ENCODE measurements at places on chromosomes 13 and 19. TPM values are rescaled to one million over a fixed set of nuclear protein-coding genes. Genes with fewer than 3 reads are reported as not detected.

- DNase-seq = no peak
Measured at GRCh38 chr13:99218969-99219368, 18.3 kb downstream of the UBAC2 start.

GRCh38 chr13:84630476-84630875 is 748.2 kb upstream of the SLITRK1 start:
- DNase-seq = no peak

DNA sequence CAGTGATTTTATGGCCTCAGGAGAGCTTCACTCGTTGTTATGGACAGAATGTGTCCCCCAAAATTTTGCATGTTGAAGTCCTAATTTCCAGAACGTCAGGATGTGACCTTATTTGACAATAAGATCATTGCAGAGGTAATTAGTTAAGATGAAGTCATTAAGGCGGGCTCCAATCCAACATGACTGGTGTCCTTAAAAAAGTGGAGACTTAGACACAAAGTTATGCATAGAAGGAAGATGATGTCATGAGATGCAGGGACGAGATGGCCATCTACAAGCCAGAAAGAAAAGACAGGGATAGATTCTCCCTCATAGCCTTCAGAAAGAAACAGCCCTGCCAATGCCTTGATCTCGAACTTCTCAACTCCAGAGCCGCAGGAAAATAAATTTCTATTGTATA is 25.8 kb upstream of the SPATA13 start:
- no peak for DNase-seq

DNA sequence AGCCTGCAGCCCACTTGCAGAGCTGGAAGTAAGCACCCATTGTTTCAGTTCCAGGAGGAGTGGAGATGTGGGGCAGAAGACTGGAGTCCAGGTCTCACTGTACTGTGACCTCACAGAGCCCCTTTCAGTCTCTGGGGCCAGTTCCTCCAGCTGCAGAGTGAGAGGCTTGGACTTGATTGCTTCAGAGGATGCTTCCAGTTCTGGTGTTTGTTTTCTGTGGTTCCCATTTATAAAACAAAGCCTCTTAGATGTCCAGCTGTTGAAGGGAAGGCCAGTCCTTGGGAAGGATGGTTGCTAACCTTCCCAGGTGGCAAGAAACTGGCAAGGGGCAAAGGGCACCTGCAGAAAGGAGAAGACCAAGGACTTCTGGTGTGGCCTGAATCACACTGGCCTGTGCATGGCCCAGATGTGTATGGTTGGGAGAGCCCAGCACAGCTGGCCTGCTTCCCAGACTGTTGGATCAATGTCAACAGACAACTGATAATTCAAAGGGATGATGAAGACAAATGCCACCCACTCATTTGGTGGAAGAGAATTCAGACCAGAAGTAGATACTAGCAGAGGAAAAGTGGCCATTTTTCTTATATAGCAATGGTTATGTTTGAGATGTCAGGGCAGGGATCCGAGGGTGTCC is 218.5 kb downstream of the ZNF536 start:
- no peak for DNase-seq

GRCh38 chr19:23698711-23699520 is 11.9 kb upstream of the ZNF675 start:
- DNase-seq = no peak

- no peak for DNase-seq
Measured at GRCh38 chr19:48365602-48366001, 1.4 kb downstream of the SYNGR4 start.

The IZUMO2 gene
- polyA plus RNA-seq = not detected

- no peak for DNase-seq
Measured at GRCh38 chr19:5112681-5113575, 144.0 kb downstream of the KDM4B start.

GRCh38 chr13:20492641-20493040 is 33.0 kb downstream of the CRYL1 start:
- DNase-seq = no peak

DNA sequence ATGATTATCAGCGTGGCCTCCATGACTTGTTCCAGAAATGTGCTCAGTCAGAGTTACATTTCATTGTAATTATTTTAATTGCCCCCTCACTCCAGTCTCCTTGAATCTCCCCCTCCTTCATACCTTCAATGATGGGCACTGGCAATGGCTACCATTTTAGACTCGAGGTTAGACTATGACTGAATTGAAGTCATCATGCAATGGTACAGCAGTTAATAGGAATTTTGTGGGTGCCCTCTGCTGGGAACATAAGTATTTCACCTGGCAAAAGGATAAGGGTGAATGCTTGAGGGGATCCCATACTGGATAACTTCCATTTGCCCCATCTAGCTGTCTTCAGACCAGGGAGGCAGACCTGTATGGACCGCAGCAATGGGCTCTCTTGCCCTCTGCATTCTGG is 32.2 kb upstream of the USP12 start:
- DNase-seq = no peak

The DOCK6 gene
- polyA plus RNA-seq = 73.3 TPM

The ARL11 gene
- 0.59 TPM for polyA plus RNA-seq

The ZNF358 gene
- 61.4 TPM for polyA plus RNA-seq

DNA sequence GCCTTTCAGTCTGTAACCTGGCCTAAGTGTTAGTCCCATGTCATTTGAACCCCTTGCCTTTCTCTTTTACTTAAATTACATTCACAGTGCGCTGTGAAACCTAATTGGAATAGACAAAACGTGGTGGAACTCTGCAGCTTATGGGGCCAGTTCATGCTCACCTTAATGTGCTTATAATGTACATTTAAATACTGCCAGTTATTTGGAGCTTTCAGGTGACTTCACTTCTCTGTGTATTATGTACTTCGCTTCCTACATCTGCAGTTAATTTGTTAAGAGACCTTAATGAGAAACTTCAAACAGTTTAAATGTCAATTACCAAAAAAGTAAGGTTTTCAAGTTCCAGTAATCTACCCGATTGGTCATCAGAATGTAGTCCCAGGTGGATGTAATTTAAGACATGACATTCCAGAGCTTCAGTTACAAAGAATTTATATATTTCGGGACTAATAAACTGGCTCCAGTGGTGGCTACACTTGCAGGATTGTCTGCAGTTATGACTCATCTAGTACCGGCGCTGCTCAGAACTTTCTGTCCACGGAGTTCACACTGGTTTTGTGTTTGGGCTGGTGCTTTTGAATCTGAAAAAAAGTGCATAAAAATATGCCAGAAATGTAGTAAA is 125.3 kb downstream of the TM9SF2 start:
- no peak for DNase-seq

GRCh38 chr19:2451138-2451537 is 5.6 kb downstream of the LMNB2 start:
- DNase-seq = no peak

DNA sequence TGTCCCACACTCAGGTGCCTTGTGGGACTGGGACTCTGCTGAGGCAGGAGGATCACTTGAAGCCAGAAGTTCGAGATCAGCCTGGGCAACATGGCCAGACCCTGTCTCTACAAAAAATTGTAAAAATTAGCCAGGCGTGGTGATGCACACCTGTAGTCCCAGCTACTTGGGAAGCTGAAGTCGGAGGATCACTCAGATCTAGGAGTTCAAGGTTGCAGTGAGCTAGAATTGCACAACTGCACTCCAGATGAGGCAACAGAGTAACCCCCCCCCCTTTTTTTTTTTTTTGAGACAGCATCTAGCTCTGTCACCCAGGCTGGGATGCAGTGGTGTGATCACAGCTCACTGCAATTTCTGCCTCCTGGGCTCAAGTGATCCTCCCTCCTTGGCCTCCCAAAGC is 11.0 kb upstream of the SYDE1 start:
- no peak for DNase-seq

DNA sequence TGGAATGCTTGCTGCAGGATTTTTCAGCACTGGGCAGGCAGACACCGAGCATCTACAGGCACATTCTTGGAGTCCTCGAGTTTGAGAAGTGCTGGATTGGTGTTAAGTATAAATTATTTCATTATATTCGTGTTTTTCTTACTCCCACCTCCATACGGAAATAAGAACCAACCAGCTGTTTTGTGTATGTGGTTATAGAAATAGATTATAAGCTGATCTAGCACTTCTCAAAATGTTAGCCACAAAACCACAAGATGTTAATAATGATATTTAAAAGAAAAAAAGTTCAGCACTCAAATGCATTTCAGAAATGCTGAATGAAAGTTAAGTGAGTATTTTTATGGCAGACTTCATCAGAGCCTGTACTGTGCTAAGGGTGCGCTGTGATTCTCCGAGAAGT is 24.0 kb upstream of the TEX29 start:
- DNase-seq = no peak

The GIPC3 gene
- polyA plus RNA-seq = 2.4 TPM

The SLC17A7 gene
- 2.0 TPM for polyA plus RNA-seq

The KCNK6 gene
- polyA plus RNA-seq = 8.0 TPM

DNA sequence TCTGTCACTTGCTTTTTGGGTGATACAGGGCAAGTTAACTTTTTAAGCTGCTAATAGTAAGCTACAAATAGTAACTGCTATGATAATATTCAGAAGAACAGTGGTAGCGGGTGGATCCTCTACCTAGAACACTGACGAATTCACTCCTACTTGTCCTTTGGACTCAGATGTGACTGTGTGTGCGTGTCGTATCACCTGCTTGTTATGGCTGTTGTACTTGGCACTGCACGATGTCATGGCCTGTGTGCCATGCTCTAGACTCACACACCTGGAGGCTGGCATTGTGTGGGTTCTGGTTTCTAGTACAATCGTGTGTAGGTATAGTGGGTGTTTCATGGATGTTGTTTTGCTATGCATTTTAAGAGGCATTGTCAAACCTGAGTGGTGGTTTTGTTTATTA is 130.8 kb downstream of the ATP8A2 start:
- no peak for DNase-seq

DNA sequence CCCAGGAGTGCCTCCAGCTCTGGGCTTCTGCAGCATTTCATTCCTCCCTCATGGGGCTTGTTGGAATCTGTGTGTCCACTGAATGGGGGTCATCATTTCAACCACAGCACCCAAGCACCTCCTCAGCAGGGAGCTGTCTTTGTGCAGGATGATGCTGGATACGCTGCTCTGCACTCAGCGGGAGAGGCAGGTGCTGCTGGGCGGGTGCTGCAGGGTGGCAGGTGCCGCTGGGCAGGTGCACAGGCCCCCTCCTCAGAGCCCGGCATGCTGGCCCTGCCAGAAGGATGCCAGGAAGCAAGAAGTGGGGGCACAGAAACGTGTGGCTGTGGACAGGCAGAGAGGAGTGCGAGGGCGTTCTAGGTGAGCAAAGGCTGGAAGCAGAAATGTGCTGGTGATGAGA is 121.8 kb upstream of the VSTM2B start:
- DNase-seq = no peak

DNA sequence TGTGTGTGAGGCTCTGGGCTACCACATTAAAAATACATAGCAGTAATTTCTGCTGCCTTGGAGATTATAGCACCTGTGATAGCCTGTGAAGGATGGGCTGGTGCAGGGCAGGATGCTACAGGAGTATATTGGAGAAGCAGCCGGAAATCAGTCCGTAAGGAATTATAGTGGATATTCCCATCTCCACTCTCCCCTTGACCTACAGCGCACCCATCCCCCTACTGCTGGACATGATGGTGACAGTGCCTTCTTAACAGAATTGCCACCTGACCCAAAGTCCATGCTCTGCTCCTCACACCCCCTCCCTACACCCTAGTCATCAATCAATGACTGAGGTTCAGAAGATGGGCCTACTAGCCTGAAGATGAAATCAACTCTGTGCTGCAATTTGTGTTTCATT is 376.0 kb downstream of the GPC5 start:
- DNase-seq = no peak

- DNase-seq = no peak
Measured at GRCh38 chr19:4986471-4986891, 17.6 kb downstream of the KDM4B start.

DNA sequence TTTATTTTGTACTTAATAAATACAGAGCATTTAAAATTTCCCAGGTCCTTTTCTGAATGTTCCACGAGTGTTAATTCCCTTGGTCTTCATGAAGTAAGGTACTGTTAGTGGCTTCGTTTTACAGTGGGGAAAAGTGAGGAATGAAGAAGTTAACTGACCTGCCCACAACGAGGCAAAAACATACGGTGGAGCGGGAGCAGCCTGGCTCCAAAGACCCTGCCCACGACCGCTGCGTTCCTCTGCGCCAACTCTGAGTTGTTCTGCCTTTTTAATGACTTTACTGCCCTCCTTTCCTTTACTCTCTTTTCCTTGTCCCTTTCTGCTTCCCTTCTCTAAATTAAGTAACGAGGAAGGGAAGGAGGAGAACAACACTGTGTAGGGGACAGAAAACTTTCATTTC is 392.9 kb downstream of the PCDH9 start:
- no peak for DNase-seq

GRCh38 chr19:12199757-12200419 is 37.0 kb downstream of the ZNF136 start:
- DNase-seq = no peak

- no peak for DNase-seq
Measured at GRCh38 chr13:108961542-108962125, 332.2 kb downstream of the MYO16 start.

DNA sequence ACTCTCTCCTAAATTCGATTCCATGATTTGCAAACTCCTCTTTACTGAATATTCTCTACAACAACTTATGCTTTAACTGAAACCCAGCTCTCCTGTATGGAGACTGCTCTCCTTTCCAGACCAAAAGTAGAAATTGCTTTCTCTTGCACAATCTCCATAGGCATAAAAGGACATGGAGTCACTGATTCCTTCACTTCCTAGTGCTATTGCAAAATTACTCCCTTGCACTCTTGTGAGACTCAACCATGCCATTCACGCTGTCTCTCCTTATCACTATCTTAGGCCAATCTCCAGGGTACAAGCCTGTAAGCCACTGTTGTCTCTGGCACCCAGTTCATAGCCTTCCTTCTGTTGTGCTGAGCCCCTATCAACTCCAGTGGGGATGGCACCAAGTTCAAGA is 30.6 kb downstream of the SERPINE3 start:
- no peak for DNase-seq

GRCh38 chr13:69450245-69450644 is 657.4 kb upstream of the ATXN8OS start:
- no peak for DNase-seq

GRCh38 chr13:54356849-54357248 is 1328.2 kb downstream of the OLFM4 start:
- no peak for DNase-seq

- no peak for DNase-seq
Measured at GRCh38 chr13:51006067-51006845, 96.7 kb downstream of the RNASEH2B start.

DNA sequence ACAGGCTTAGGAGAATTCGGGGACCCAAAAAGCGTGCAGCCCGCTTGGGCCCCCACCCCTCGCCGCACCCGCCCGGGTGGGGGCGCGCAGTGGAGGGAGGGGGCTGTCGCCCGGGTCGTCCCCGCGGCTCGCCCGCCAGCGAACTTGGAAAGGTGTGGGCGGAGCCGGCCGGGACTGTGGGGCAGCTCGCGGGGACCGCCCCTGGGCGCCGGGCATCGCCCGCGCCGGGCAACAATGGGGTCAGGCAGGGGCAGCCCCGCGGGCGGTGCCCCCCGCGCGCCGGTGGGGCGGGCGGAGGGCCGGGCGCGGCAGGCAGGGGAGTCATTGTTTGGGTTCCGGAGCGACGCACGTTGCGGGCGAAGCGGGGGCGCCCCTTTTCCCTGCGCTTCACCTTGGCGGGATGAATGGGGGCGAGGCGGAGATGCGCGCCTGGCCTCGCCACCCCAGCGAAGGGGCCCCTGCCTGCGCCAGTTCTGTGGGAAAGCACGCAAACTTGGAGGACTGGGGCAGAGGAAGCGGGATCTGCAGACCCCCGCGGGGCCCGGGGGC is 647 bp upstream of the KLF12 start:
- peak; percentile 58 for DNase-seq

- DNase-seq = no peak
Measured at GRCh38 chr13:83568019-83568418, 314.3 kb downstream of the SLITRK1 start.

The EFNB2 gene
- 14.1 TPM for polyA plus RNA-seq

- DNase-seq = no peak
Measured at GRCh38 chr13:106089261-106089980, 446.0 kb downstream of the EFNB2 start.

GRCh38 chr13:73059460-73060250 is 850 bp downstream of the KLF5 start:
- peak; percentile 55 for DNase-seq
